ENCODE measurements at places on chromosomes 6 and 20.

- DNase-seq: no peak
Measured at GRCh38 chr6:125939791-125940190, 16.8 kb upstream of the HINT3 start.

GRCh38 chr20:48879612-48880245 lies 41.8 kb upstream of the ARFGEF2 start:
- DNase-seq: no peak

- DNase-seq: no peak
Measured at GRCh38 chr6:17905611-17906592, 81.5 kb downstream of the KIF13A start.

DNA sequence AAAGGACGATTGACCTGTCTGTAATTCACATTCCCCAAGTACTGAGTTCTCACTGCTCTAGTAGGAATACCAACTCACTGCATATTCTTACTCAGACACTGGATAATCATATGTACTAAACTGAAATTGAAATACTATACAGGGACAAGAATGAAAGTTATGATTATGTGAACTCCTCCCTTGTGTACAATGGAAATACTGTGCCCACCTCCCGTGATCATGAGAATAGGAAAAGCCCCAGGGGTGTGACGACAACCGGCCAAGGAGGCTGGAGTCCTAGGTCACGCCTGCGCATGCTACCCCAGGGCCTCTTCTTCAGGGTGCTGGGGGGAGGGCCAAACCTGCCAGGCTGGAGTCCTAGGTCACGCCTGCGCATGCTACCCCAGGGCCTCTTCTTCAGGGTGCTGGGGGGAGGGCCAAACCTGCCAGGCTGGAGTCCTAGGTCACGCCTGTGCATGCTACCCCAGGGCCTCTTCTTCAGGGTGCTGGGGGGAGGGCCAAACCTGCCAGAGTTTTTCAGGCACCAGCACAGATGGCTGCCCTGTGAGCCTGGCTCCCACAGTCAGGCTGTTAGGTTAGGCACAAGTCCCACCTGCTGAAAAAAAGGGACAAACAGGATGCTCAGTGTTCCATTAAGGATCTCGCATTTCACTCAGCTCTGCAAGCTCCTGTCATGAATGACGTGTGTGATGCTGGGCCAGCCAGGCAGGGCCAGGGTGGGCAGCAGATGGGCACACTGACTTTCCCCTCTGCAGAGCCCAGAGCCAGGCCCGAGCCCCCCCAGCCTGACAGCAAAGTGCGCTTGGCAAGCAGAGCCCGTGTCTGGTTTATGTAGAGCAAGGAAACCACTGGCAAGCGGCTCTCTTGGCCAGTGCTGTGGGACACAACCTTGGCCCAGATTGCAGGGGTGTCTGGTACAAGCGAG lies 107.7 kb downstream of the FOXF2 start:
- peak; percentile 55 for DNase-seq
